Umbilical cord (tissue), 2 donors: ENCODE measurements at places on chromosomes 6 and 20.

DNA sequence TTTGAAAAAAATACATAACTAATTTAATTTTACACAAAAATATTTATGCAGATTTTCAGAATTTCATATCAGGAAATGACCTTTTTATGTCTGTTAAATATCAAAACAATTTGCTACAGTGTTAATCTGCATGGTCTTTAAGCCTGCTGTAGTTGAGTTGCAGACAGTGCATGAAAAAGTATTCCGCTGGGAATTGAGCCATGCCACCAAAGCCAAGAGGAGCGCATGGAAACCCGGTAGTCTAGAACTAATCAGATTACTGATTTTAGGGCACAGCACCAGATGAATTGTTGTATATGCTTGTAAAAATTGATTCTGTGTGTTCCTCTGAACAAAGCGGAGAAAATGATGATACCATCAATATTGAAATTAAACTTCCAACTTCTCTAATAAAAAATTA lies 34.3 kb upstream of the LAMP5 start:
- DNase-seq: no peak

GRCh38 chr20:24040896-24041459 lies 52.4 kb upstream of the GGTLC1 start:
- DNase-seq: no peak

- DNase-seq: no peak
Observed at GRCh38 chr20:62002882-62003480, 62.7 kb downstream of the TAF4 start.

GRCh38 chr6:97864826-97865225 lies 581.8 kb upstream of the MMS22L start:
- no peak for DNase-seq

GRCh38 chr20:49823152-49823847 lies 10.7 kb downstream of the SLC9A8 start:
- DNase-seq: no peak

- DNase-seq: no peak
Observed at GRCh38 chr20:57738484-57738883, 28.7 kb upstream of the PMEPA1 start.

- DNase-seq: no peak
Observed at GRCh38 chr6:158174514-158174913, 6.4 kb downstream of the GTF2H5 start.
